ENCODE measurements at places on chromosomes 12 and 14.

DNA sequence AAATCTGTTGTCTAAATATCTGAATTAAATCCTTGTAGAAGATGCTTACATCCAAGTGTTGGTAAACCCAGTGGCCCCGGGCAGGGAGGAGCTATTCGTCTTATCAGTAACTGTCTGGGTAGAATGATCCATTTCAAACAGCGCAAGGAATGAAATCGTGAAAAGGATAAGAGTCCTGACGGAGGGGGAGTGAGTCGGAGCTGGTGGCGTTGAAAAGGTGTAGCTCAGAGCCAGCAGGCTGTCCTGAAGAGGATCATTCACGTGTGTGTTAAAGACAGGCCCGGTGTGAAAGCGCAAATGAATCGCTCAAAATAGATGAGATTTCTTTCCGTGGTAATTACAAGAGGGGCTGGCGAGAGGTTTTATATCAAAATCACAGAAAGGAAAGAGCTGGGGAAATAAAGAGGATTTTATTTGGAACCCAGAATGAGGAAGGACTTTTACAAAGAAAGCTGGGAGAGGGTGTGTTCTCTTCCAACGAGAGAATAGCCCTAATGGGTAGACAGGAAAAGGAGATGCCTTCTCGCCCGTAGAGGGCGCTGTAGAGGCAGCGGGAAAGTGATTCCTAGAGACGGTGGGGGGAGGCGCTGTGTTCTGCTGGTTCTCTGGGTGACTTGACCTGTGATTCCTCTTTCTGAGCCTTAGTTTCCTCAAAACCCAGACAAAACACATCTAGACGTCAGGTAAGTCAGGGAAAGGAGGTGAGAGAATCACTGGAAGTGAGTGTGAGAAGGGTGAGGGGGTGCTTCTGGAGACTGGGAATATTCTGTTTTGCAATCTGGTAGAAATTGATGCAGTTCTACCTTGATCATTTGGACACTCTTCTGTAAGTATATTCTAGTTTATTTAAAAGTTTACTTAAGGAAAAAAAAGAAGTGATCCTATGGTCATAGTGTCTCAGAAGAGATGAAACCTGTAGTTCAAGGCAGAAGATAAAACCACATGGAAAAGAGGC is 39.3 kb downstream of the SRRM4 start:
- no peaks in the 10 kb centered on the region for H3K4me1 ChIP-seq
- no peak overlapping the region for H3K4me3 ChIP-seq
- no peaks in the 10 kb centered on the region for H3K27me3 ChIP-seq
- no peaks in the 10 kb centered on the region for H3K36me3 ChIP-seq
- H3K27ac ChIP-seq: no peak overlapping the region

DNA sequence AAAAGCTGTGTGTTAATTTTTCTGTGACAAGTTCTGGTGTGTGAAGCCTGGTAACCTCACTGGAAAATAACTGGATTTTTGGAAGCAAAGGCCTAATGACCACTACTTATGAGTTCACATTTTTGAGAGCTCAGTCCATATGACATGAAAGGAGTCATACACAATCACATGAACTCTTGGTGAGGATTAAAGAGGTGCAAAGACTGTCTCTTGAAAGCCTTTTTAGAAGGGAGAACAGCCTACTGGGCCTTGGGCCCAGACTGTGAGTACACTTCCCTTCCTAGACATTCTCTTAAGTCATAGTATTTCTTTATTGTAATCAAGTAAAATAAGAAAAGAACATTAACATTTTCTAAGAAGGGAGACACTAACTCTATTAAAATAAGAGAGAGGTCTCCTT is 176.1 kb downstream of the BCAT1 start:
- no peaks in the 10 kb centered on the region for H3K27me3 ChIP-seq
- H3K36me3 ChIP-seq: no peaks in the 10 kb centered on the region
- DNase-seq: no peak
- H3K27ac ChIP-seq: no peak overlapping the region
- H3K4me1 ChIP-seq: no peaks in the 10 kb centered on the region
- no peak overlapping the region for H3K4me3 ChIP-seq

- H3K4me3 ChIP-seq: no peak overlapping the region
- H3K27ac ChIP-seq: no peak overlapping the region
- no peaks in the 10 kb centered on the region for H3K27me3 ChIP-seq
- no peaks in the 10 kb centered on the region for H3K36me3 ChIP-seq
- no peaks in the 10 kb centered on the region for H3K4me1 ChIP-seq
Observed at GRCh38 chr12:119283310-119283709, 51.2 kb upstream of the CCDC60 start.

GRCh38 chr12:55829967-55830600 is 697 bp upstream of the DNAJC14 start:
- no peaks in the 10 kb centered on the region for H3K27me3 ChIP-seq
- H3K4me3 ChIP-seq: peak overlapping the region; percentile 75
- peaks cover 3% of the 10 kb centered on the region for H3K36me3 ChIP-seq
- DNase-seq: no peak

DNA sequence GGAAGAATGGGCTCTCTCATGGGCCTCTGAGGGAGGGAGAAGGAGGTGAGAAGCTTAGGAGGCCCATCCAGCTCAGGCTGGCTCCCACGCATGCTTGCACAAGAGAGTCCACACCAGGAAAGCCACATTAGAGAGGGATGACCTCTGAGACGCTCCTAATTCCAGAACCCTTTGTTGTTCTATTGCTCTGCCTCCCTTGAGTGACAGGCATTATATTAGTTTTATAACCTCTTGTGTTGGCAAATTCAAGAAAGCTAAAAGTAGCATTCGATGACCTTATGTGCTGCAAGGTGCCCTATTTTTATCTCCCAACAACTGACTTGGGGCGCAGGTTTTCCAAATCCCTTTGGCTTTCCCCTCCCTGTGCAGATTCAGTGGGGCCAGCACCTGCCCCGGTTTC is 190.1 kb downstream of the KSR2 start:
- no peak overlapping the region for H3K4me3 ChIP-seq
- no peak overlapping the region for H3K27ac ChIP-seq
- H3K4me1 ChIP-seq: no peaks in the 10 kb centered on the region
- no peak for DNase-seq

DNA sequence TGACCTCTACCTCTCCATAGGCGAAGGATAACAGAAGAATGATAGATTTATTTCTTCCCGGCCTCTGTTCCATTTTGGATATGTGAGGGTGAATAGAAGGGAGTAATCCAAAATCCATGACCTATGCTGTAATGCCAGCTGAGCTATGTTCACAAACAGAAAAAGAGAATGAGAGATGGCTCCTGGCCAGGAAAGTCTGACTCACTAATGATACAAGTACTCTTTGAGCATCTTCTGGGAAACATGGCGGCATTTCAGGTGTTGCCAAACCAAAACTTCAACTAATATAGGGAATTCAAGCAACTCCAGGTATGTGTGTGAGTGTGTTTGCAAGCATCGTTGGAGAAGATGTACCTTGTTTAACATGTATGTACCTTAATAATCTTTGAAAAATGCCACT is 55.1 kb downstream of the MED13L start:
- no peak overlapping the region for H3K27ac ChIP-seq
- H3K4me1 ChIP-seq: peaks cover 29% of the 10 kb centered on the region
- no peak overlapping the region for H3K4me3 ChIP-seq
- peak; percentile 85 for DNase-seq
- H3K27me3 ChIP-seq: no peaks in the 10 kb centered on the region
- no peaks in the 10 kb centered on the region for H3K36me3 ChIP-seq

DNA sequence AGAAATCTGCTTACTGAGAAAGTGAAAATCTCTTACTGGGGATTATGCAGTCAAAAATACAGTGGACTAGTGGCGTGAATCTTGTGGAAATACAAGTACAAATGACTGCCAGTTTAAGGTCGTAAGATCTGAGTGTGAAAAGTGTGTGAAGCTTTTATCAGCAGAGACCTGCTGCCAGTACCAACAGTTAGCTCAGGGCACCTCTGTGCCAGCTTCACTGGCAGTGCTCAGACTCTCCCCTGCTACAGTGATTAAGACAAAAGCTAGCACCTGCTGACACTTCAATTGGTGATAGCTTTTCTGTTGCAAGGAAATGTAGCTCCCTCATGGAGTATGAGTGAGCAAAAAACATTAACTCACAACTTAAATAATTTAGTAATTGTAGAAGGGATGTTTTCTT is 185.1 kb downstream of the ANO6 start:
- no peaks in the 10 kb centered on the region for H3K27me3 ChIP-seq
- no peak overlapping the region for H3K4me3 ChIP-seq
- DNase-seq: no peak
- peaks cover 18% of the 10 kb centered on the region for H3K36me3 ChIP-seq
- H3K27ac ChIP-seq: peak overlapping the region; percentile 31

Data from right atrium auricular region (tissue), 2 donors.